Renal pelvis (tissue), 12 donors: ENCODE measurements at places on chromosomes 2 and 18. TPM values are rescaled to one million over a fixed set of nuclear protein-coding genes. Genes with fewer than 3 reads are reported as not detected.

The CRYGC gene
- not detected for polyA plus RNA-seq

The BAZ2B gene
- polyA plus RNA-seq, result 71.4 TPM

The PROC gene
- 7.6 TPM for polyA plus RNA-seq

The REEP1 gene
- 3.2 TPM for polyA plus RNA-seq

The SERPINB2 gene
- 0.14 TPM for polyA plus RNA-seq
